Psoas muscle (tissue), 8 donors: ENCODE measurements at places on chromosomes 5 and 9. TPM values are rescaled to one million over a fixed set of nuclear protein-coding genes. Genes with fewer than 3 reads are reported as not detected.

GRCh38 chr5:159047086-159047485 lies 52.6 kb downstream of the EBF1 start:
- no peak for DNase-seq

DNA sequence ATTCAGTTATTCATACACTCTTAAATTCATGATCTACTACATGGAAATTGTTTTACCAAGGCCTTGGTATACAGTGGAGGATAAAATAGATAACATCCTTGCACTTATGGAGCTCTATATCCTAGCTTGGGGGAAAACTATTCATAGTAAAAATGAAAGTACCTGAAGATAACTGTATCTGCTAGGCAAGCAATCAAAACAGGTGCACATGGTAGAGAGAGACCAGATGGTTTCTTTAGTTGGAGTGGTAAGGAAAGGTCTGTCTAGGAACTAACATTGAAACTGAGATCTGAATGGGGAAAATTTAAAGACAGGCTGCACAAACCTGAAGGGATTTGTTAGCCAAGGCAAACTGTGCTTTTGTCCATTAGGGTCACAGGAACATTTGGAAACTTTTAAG lies 11.1 kb upstream of the SLCO4C1 start:
- no peak for DNase-seq

- no peak for DNase-seq
These were observed 300.9 kb downstream of the MRPS30 start for GRCh38 chr5:45109636-45110035.

DNA sequence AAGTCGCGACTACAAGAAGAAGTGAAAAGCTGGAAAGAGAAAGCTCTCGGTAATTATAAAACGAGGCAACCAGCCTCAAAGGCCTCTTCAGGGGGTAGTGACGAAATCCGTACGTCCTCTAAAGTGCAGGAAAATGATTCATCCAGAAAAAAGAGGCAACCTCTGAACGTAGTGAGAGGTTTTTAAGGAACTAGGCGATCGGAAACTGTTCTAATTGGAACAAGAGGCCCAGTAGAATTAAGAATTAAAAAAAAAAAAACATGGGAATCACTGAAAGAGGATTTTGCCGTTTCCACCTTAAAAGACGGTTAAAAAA lies 1.0 kb downstream of the CSNK1A1 start:
- no peak for DNase-seq

GRCh38 chr9:84642553-84643141 lies 26.9 kb upstream of the NTRK2 start:
- DNase-seq = no peak

GRCh38 chr5:89972901-89973300 lies 436.7 kb downstream of the CETN3 start:
- DNase-seq = no peak

GRCh38 chr9:109537288-109537687 lies 39.2 kb upstream of the PTPN3 start:
- no peak for DNase-seq

GRCh38 chr5:142807372-142807911 lies 37.3 kb downstream of the ARHGAP26 start:
- no peak for DNase-seq

DNA sequence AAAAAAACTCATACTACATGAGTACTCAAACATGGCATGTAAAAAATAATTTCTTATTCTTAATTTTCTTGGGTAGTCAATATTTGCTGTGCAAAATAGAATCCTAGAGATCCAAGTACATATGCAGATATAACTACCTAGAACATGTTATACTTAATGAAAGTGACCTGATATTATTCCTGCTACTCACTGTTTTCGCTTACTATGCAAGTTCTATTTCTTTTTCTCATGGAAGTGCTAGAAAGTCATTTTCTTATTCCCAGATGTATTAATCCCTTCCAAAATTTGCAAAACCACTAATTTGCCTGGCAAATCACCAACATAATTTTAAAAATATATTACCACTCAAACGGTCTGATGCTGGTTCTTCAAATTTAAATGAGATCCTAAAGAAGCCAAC lies 19.2 kb upstream of the PLAC8L1 start:
- no peak for DNase-seq

DNA sequence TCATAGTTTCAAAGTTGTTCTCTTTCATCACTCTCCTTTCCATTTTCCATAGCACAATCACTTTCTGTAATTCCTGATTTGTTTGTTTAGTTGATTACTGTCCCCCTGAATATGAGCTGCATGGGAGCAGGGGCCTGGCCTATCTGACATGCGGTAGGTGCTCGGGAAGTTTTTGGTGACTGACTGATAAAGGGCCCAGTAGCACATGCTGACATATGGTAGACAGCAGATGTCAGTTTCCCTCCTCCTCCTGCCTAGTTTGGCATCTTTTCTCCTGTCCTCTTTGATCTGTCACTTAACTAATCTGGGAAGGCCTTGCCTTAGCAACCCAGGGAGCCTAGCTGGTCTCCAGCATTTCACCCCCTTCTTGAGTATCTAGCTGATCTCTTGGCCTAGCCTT lies 14.4 kb downstream of the GALNT12 start:
- no peak for DNase-seq

- no peak for DNase-seq
These were observed 8.4 kb downstream of the ZBTB5 start for GRCh38 chr9:37456817-37457216.

GRCh38 chr5:89302102-89302891 lies 419.3 kb upstream of the MEF2C start:
- DNase-seq = no peak

- DNase-seq = no peak
These were observed 12.8 kb upstream of the GPX3 start for GRCh38 chr5:151007430-151008209.

GRCh38 chr9:69180670-69181069 lies 6.6 kb downstream of the TJP2 start:
- no peak for DNase-seq

DNA sequence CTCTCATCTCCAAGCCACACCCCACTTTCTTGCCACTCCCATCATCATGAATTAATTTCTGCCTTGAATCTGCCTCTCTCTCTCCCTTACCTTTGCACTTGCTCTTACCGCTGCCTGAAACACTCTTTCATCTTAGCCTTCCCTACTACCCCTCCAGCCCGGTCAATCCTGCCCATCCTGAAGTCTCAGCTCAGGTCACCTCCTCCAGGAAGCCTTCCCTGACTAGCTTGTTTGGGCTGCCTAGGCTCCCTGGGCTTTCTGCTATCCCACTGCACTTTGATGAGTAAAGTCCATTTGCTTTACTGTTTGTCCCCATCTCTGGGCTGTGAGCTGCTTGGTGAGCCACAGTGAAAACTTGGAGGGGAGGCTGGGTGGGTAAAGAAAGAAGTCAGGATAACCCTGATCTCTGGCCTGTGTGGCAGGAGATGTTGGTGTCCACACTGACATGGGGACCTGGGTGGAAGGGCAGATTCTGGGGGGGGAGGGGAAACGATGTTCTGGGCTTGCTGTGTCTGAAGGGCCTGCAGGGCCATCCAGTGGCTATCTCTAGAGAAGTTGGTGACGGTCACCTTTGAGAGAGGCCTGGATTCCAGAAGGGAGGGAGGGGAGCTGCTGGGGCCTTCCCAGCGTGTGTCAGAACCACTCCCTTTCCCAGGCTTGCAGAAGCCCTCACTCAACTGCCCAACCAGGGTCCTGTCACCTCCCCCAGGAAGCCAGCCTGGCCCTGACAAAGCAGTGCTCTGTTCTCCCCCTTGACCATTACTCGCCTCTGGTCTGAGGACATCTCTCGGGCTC lies 75.0 kb upstream of the DAB2IP start:
- peak; percentile 54 for DNase-seq

- no peak for DNase-seq
These were observed 533.5 kb downstream of the RAB3C start for GRCh38 chr5:59116231-59116865.

DNA sequence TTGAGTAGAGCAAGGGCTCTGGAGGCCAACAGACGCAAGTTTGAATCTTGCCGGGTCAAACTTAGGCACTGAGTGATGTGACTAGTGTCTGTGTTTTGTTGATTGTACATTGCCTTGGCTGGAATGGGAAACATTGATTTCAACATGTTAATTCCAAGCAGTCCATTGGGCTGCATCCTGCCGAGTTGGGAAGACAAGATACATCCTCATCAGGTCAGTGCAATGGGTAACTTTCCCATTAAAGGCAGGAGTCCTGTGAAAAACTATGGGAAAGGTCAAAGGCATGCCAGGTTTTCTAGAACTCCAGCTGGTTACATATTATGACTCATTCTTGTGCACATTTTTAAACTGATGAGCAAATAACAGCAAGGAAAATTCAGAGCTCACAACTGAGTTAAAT lies 126.5 kb upstream of the ABCA1 start:
- DNase-seq = no peak

DNA sequence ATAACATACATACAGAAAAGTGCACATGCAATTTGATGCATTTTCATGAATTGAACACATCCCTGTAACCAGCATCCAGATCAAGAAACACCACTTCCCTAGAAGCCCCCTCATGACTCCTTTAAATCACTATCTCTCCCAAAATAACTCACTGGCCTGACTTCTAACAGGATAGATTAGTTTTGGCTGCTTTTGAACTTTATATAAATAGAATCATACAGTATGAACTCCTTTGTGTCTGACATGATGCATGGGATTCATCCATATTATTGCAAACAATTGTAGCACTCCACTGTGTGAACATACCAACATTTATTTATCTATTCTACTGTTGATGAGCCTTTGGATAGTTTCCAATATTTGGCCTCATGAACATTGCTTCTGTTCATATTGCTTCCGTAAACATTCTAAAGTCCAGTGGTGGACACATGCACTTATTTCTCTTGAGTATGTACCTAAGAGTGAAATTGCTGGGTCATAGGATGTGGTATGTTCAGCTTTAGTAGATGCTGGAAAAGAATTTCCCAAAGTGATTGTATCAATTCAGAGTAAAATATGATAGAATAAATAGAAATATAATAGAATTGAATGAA lies 148.7 kb upstream of the GDNF start:
- no peak for DNase-seq

DNA sequence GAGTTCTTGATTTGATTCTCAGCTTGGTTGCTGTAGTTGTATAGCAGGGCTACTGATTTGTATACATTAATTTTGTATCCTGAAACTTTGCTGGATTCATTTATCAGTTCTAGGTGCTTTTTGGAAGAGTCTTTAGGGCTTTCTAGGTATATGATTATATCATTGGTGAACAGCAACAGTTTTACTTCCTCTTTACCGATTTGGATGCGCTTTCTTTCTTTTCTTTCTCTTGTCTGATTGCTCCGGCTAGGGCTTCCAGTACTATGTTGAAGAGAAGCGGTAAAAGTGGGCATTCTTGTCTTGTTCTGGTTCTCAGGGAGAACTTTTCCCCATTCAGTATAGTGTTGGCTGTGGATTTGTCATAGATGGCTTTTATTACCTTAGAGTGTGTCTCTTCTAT lies 158.9 kb downstream of the SAXO1 start:
- DNase-seq = no peak

- DNase-seq = no peak
These were observed 149.5 kb downstream of the ROR2 start for GRCh38 chr9:91800473-91801030.

DNA sequence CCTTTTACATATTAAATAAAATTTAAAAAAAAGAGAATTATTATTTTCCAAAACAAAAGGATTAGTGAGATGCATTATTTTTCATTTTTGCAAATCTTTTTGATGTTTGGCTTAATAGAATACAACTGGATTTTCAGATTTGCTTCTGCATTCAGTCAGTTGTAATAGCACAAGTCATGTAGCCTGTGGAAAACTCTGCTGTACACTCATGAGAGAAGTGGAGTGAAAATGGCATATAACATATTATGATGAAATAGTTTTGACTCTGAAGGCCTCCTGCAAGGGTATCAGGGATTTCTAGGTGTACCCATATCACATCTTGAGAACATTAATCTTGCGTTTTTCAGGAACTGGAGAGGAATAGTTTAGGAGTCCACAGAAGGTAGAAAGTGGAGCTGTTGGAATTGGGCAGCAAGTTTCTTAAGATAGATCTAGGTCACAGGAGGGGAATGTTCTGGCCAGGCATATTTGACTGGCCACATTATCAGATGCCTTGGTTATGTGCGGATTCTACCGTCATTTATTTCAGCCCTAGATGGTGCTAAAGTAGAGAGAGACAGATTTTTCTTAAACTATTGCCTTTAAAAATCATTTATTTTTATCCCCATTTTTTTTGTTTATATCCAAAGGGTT lies 16.4 kb downstream of the LNPEP start:
- DNase-seq = no peak

DNA sequence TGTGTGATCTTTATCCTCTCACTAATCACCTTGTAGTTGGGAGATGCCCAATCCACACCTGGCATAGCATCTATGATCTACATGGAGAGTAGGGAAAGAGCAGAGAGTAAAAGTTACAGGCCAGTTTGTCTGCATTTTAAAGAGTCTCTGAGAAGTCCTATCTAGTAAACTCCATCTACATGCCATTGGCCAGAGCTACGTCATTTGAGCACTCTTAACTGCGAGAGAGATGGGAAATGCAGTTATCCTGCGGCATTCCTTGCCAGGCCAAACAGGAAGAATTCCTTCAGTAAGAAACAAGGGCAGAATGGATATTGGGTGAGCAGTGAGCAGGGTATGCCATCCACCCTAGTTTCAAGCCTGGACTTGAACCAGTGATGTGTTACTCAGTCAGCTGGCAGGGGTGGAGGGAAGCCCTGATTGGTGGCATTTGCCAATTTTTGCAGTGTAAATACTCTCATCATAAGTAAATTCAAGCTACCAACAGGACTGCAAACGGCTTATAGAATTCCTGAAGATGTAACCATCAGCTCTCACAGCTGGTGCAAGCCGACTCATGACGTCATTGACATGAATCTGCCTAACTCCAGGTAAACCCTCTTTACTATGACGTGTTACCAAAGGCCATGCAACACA lies 156.8 kb upstream of the MSX2 start:
- no peak for DNase-seq

PCDHGA1 gene
- total RNA-seq = 0.59 TPM

PRRT1B gene
- total RNA-seq = not detected

IL3 gene
- total RNA-seq = not detected

PFN3 gene
- total RNA-seq = not detected

CAMLG gene
- 27.2 TPM for total RNA-seq

CCNJL gene
- 0.20 TPM for total RNA-seq

ANKRD31 gene
- 0.04 TPM for total RNA-seq

SHB gene
- total RNA-seq = 26.2 TPM

NOXA1 gene
- 1.6 TPM for total RNA-seq

FRMPD1 gene
- 2.9 TPM for total RNA-seq
